Activated naive CD4-positive, alpha-beta T cell treated with anti-CD3 and anti-CD28 coated beads, Interleukin-2, amount 10 ng/mL, durations not matched to agents 5 hours and 36 hours (primary cell): ENCODE measurements at places on chromosomes 6 and 20. TPM values are rescaled to one million over a fixed set of nuclear protein-coding genes. Genes with fewer than 3 reads are reported as not detected.

The RGS17 gene
- not detected for total RNA-seq

The ZMYND8 gene
- 46.1 TPM for total RNA-seq

The KCNK16 gene
- total RNA-seq = not detected

The CPXM1 gene
- 0.12 TPM for total RNA-seq

The ZNF391 gene
- total RNA-seq = 2.2 TPM

The LHFPL5 gene
- not detected for total RNA-seq

The KCNK5 gene
- total RNA-seq = 3.7 TPM

The PARD6B gene
- total RNA-seq = 4.4 TPM

The CGAS gene
- 23.8 TPM for total RNA-seq

The BTN1A1 gene
- not detected for total RNA-seq

The SLC32A1 gene
- not detected for total RNA-seq

The MPC1 gene
- 24.6 TPM for total RNA-seq

The CFAP206 gene
- total RNA-seq = not detected

The DOK5 gene
- total RNA-seq = 0.41 TPM

The MAK gene
- 0.10 TPM for total RNA-seq
